ENCODE measurements at places on chromosomes 4 and X.

GRCh38 chrX:110086916-110087484 is 84.1 kb downstream of the TMEM164 start:
- DNase-seq, result peak; percentile 68

GRCh38 chr4:153271820-153272219 is 67.6 kb downstream of the TRIM2 start:
- no peak for DNase-seq

GRCh38 chr4:114398410-114398809 is 200.2 kb upstream of the UGT8 start:
- DNase-seq, result no peak

DNA sequence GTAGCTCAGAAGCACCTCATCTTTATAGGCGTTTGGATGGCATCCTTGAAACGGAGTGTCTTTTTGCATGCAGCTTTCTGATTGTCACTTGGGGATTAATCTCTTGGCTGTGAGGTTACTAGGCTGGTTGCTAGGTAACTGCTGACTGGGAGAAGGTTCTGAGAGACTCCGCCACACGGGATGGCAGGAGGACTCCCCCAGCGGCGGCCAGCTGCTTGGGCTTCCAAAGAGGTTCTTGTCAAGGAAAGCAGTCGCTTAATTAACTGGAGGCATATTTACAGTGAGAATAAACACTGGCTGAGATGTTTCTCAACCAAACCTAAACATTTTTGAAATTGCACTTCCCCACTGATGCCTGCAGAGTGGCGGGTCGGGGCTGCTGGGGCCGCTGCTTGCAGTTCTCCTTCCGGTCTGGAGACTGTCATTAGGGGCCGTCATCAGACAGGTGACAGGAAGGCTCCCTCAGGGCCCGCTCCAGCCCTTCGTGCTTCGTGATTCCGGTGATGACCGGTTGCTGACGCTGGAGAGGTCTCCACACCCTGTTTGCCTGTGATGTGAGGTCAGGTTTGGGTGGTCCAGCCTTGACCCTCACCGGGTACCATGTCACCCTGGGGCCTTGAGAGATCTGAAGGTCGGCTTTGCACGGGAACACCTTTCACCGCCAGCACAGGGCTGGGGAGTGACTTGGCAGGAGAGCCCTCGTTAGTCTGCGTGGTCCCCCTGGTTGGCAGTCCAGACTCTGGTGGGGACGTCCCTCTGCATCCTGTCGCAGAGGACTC is 9.1 kb downstream of the NSG1 start:
- DNase-seq, result no peak

DNA sequence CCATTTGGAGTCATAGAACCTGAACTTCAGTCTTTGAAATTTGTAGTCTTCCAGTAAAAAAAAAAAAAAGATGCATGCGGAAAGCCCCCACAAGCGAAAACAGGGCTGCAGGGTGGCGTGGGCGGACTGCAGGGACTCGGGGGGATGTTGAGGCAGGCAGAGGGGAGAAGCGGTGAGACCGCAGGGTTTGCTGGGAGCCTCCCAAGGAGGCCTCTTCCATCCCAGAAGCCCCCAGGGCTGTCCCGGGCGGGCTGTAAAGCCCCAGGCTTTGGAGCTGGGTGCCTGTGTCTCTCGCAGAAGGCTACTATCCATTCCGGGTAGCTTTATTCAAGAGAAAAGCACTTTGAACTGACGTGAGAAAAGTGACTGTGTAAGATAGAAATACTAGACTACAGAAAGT is 46.7 kb upstream of the TADA2B start:
- no peak for DNase-seq

GRCh38 chr4:101304916-101305315 is 42.4 kb downstream of the PPP3CA start:
- peak; percentile 7 for DNase-seq

GRCh38 chr4:105191621-105192210 is 45.0 kb downstream of the TET2 start:
- no peak for DNase-seq

- DNase-seq, result no peak
Observed at GRCh38 chr4:108972613-108973283, 209.9 kb upstream of the ETNPPL start.

DNA sequence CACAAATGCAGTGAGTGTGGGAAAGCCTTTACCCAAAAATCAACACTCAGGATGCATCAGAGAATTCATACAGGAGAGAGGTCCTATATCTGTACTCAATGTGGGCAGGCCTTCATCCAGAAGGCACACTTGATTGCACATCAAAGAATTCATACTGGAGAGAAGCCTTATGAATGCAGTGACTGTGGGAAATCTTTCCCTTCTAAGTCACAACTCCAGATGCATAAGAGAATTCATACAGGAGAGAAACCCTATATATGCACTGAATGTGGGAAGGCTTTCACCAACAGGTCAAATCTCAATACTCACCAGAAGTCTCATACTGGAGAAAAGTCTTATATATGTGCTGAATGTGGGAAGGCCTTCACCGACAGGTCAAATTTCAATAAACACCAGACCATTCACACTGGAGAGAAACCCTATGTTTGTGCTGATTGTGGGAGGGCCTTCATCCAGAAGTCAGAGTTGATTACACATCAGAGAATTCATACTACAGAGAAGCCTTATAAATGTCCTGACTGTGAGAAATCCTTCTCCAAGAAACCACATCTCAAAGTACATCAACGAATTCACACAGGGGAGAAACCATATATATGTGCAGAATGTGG is 79.3 kb downstream of the ZNF81 start:
- DNase-seq, result no peak

DNA sequence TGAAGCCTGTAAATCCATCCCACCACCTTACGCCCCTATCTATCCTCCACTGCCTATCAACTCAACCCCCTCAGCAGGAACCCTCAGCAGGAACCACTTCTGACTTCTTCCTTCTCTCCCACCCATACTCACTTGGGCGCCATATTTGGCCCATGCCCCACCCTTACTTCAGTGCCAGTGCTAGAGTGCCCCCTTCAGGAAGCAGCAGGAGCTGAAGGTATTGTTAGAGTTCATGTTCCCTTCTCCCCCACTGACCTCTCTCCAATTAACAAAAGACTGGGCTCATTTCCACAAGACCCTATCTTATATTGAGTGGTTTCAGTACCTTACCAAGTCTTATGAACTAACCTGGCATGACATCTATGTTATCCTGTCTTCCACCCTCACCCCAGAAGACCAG is 363.1 kb upstream of the SLIT2 start:
- DNase-seq, result no peak

- DNase-seq, result no peak
Observed at GRCh38 chr4:15778289-15779241, at the start of gene CD38. Gene CD38 (plus strand): TSS chr4:15778328. CDS start chr4:15778415, 87 bp downstream.

DNA sequence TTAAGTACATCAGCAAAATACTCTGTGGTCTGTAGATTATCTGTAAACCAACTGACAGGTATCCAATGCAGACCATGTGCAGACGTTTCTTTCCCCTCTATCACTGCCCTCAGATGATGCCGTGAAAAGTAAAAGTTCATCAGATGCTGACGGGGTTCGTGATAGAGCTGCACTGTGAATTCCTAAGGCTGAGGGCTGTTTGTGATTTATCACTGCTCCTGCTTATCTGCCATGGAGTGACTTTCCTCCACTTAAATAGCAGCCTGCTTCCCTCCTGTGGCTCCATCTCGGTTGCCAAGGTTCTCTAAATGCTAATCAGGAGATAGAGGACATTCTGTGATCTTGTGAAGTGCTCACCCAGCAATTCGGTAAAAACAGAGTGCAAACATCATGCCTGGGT is 89.3 kb upstream of the SRD5A3 start:
- no peak for DNase-seq

DNA sequence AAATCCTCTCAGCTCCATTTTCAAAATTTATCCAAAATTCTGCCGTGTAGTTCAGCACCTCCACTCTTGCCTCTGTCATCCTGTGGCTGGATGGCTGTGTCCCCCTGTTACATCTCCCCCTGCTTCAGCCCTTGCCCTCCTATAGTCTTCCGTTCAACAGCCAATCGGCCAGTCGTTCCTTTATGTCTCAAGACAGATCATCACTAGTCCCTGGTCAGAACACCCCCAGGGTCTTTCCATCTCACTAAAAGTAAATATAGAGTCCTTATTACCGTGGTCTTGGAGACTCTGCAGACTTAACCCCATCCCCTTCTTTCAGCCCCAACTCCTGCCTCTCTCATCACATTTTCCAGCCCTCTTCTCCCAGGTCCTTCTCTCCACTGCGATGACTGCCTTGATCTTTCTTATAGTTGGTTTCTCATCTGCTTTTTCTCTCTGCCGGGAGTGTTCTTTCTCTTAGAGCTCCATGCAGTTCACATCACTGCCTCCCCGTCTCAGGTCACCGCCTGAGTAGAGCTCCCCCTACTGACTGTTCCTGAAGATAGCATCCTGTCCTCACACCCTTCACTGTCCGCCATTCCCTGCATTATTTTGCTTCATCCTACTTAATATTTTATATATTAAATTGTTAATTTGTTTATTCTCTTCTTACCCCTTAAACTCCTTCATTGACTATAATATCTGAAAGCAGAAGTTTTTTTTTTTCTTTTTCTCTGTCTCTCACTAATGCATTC is 736.9 kb upstream of the MAGEB2 start:
- DNase-seq, result no peak

GRCh38 chrX:48823053-48823452 is 3.3 kb upstream of the ERAS start:
- DNase-seq, result no peak

DNA sequence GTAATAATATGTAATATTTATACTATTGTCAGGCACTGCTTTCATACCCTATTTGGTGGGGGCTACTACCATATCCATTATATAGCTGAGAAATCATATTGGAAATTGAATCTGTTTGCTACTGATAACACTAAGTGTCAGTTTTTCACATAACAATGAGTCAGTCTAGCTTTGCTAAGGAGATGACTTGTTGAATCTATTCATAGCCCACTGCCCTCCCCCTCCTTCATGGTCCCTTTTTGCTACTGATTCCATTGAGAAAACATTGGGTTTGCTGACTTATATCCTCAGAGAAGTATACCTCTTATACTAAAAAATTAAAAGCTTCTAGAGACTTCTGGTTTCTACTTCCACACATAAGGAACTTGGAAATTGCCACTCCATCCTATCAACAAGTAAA is 1898.4 kb downstream of the STIM2 start:
- DNase-seq, result no peak

DNA sequence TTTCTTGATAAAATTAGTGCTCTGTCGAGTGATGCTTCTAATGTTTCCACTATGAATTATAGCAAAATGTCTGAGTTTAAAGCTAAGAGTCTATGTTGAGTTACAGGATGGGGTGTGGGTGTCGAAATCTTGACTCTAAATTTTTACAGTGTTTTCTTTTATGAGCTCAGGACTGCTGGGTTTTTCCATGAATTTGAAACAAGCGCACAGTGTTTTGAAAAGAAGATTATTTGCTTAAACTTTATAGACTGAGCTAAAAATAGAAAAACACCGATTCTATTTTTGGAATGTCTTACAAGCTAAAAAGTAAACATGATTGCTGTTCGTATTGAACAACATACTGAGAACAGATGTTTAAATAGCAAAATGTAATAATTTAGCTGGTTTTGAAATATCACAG is 7.5 kb downstream of the PTTG2 start:
- DNase-seq, result no peak

DNA sequence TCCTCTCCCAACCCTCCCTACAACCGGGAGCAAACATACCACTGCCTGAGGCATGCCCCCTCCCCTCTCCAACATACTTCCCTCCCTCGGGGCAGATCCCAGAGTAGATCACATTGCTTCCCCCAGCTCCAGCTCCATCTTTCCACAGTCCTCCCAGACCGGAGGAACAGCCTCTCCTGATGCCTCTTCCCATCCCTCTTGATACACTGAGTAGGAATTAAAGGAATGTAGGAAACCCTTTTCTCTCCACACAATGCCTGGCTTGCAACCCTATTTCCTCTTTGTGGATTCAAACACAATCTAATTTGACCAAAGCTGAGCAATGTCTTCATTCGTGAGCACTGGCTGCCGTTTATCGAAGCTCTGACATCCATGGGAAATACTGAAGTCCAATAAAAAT is 339.8 kb downstream of the BCOR start:
- no peak for DNase-seq

DNA sequence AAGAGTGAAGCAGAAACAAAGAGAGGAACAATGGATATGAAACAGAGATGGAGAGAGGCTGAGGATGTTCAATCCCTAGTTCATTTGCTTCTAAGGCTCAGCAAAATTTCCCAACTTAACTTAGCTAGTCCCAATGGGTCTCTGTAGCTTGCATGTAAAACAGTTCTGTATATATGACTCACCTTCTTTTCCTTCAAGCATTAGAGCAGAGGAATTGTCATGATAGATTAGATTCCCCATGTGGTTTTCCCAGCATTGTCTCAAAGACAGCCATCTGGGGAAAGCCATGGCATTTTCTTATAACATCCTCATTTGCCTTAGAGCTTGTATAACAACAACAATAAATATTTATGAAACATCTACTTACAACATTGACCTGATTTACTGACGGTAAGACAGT is 93.9 kb upstream of the GATB start:
- no peak for DNase-seq

DNA sequence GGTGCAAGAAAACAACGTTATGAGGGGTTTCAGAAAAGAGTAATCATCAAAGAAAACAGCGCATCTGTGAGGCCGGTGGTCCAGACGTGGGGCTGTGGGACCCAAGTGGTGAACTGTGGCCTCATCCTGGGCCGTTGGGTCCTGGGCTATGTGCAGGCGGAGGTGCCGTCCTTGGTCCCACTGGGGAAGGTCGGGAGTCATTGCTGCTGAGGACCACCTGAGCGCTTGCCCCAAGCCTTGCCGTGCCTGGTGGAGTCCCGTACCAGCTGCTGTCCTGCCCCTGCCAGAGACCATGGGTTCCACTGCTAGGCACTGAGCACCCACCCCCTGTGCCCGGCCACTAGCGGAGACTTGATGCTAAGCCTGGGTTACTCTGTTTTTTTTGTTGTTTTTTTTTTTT is 25.5 kb upstream of the UVSSA start:
- DNase-seq, result no peak

DNA sequence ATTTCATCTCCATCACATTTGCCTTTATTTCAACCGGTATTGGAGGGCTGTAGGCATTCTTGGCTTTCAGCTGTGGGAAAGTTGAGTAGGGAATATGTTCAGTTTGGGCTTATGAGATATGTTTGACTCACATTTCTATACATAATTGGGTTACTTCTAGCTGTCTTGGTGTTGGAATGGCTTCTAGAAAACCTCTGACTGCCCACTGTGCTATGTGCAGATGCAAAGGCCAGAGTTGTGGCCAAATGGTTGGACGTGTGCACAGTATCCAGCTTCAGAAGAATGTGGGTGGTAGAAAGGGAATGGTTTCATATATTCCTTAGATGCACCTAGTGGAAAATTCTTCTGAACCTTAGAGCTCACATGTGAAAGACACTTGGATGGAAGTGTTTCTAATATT is 92.6 kb upstream of the H2AZ1 start:
- no peak for DNase-seq

- DNase-seq, result no peak
Observed at GRCh38 chr4:89293299-89293698, 14.3 kb downstream of the GPRIN3 start.

DNA sequence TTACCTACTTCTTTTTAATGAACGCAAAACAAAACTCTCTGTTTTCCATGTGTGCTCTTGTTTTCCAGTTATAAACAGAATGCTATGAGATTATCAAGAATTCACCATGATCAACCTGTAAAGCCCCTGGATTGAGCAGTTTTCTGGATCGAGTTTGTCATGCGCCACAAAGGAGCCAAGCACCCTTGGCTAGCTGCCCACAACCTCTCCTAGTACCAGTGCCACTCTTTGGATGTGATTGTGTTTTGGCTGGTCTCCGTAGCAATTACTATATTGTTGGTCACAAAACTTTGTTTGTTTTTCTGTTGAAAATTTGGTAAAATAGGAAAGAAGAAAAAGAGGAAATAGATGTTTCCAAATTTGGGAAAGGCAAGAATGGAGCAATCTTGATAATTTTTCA is 51.1 kb downstream of the UGT2B7 start:
- DNase-seq, result no peak

All from HS-27A (cell line).